Activated CD4-positive, alpha-beta T cell treated with anti-CD3 and anti-CD28 coated beads, Interleukin-2, amount 10 ng/mL, durations not matched to agents 7 days and 5 days (primary cell): ENCODE measurements at places on chromosomes 7 and 10. TPM values are rescaled to one million over a fixed set of nuclear protein-coding genes. Genes with fewer than 3 reads are reported as not detected.

MYL10 gene
- total RNA-seq, result not detected

CTAGE15 gene
- 0.57 TPM for total RNA-seq

- H3K27me3 ChIP-seq, result no peaks in the 10 kb centered on the region
- H3K36me3 ChIP-seq, result no peaks in the 10 kb centered on the region
- no peak for DNase-seq
- no peaks in the 10 kb centered on the region for H3K4me1 ChIP-seq
Observed at GRCh38 chr7:154200241-154200640, 148.0 kb downstream of the DPP6 start.

GRCh38 chr10:104707602-104708459 is 66.7 kb downstream of the SORCS3 start:
- H3K27ac ChIP-seq, result no peak overlapping the region
- H3K36me3 ChIP-seq, result no peaks in the 10 kb centered on the region
- H3K4me1 ChIP-seq, result no peaks in the 10 kb centered on the region
- H3K4me3 ChIP-seq, result no peak overlapping the region
- H3K27me3 ChIP-seq, result peaks cover 2% of the 10 kb centered on the region

- H3K36me3 ChIP-seq, result no peaks in the 10 kb centered on the region
- H3K4me3 ChIP-seq, result no peak overlapping the region
- DNase-seq, result no peak
- H3K4me1 ChIP-seq, result no peaks in the 10 kb centered on the region
- no peak overlapping the region for H3K27ac ChIP-seq
- no peaks in the 10 kb centered on the region for H3K27me3 ChIP-seq
Observed at GRCh38 chr10:107585630-107586029, 421.1 kb upstream of the SORCS1 start.
